ENCODE measurements at places on chromosomes 4 and X.

DNA sequence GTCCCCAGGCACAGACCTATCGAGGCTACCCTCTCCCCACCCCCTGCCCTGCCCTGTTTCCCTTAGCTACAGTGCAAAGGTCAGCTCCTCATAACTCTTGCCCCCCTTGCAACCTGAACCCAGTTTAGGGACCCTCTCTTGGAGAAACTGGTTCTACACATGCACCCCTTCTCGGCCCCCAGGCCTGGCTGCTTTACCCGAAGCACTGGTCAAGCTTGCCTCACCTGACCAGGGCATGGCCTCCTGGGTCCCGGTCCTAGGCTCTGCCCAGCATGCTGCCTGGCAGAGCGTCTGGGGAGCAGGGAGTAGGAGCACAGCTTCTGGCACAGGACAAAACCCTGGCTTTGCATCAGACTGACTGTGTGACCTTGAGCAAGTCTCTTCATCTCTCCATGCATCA is 28.0 kb downstream of the ZNF185 start:
- DNase-seq, result no peak

- DNase-seq, result peak; percentile 13
Measured at GRCh38 chrX:43958529-43958928, 14.7 kb downstream of the NDP start.

GRCh38 chr4:8503801-8504200 is 63.2 kb downstream of the TRMT44 start:
- DNase-seq, result no peak

- DNase-seq, result no peak
Measured at GRCh38 chrX:45557387-45557786, 356.7 kb upstream of the DIPK2B start.

- no peak for DNase-seq
Measured at GRCh38 chrX:12802741-12803140, 11.5 kb downstream of the PRPS2 start.

GRCh38 chr4:115852767-115853091 is 739.3 kb upstream of the NDST4 start:
- DNase-seq, result no peak

GRCh38 chr4:68383115-68383514 is 33.2 kb upstream of the YTHDC1 start:
- no peak for DNase-seq

DNA sequence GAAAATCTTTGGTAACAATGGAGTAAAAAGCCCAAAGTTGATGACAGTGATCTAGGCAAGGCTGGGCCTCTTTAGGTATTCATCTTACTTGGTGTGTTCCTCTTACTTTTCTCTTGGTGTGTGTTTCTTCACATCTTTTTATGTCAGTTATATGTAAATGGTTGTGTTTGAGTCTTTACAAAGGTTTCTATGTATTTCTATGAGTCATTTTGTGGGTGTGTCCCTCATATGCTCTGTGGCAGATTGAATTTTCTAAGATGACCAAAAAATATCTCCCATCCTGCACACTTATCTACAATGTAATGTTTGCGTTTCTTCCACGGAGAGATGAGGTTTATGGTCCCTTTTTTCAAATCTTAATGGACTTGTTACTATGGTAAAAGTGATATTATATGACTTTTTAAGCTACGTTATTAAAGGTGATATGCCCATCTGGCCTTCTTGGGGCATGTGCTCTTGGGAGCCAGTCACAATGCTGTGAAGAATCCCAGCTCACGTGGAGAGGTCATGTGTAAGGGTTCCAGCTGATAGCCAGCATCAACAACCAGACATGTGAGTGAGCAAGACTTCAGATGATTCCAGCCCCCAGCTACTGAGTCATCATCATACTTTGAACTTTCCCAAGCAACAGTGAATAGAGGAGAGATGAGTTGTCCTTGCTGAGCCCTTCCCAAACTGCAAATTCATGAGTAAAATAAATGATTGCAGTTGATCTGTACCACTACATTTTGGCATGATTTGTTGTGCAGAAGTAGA is 126.9 kb downstream of the CBLL2 start:
- no peak for DNase-seq

DNA sequence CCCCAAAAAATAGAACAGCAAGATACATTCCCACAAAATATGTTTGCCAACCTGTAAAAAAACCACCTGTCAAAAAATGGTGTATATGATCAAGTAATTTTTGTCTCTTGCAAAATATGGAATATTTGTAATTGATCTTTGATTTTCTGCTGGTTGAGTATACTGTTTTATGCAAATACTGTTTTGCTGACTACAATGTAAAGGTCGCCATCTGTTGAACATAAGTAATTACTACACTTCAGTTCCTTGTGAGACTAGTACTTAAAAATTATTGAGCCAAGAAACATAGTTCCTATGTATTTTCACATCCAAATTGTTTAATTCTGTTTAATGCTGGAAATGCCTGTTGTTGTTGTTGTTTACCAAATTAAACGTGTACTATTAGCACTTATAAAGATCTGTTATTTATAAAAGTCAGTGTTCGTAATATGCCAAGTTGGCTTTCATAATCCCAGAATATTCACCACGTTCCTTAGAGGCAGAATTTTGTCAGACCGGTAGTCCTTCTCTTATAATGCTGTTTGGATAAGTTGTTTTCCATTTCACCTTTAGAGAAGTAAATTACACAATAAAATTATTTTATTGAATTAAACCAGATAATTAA is 144.2 kb downstream of the PDLIM5 start:
- DNase-seq, result peak; percentile 8

DNA sequence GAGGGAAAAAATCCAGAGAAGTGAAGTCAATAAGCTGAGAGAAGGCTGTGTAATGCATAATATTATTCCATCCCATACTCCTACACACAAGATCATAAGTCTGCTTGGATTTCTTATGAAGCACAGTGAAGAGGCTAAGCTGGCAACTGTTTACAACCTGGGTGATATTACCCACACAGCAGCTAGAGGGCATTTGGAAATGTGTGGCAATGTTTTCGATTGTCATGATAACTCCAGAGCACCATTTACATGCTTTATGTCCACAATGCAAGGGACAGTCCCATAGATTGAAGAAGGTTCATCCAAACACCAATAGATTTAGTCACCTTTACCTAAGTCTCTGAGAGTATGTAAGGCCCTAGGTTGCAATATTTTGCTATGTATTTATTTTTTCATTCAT is 412.2 kb downstream of the PPP3CA start:
- no peak for DNase-seq

- no peak for DNase-seq
Measured at GRCh38 chrX:135541351-135541750, 20.9 kb downstream of the INTS6L start.

GRCh38 chr4:10162341-10163000 is 45.9 kb upstream of the WDR1 start:
- no peak for DNase-seq

- no peak for DNase-seq
Measured at GRCh38 chr4:58175024-58175423, 1064.8 kb upstream of the IGFBP7 start.

GRCh38 chrX:119757646-119757978 is 776 bp upstream of the SOWAHD start:
- no peak for DNase-seq

DNA sequence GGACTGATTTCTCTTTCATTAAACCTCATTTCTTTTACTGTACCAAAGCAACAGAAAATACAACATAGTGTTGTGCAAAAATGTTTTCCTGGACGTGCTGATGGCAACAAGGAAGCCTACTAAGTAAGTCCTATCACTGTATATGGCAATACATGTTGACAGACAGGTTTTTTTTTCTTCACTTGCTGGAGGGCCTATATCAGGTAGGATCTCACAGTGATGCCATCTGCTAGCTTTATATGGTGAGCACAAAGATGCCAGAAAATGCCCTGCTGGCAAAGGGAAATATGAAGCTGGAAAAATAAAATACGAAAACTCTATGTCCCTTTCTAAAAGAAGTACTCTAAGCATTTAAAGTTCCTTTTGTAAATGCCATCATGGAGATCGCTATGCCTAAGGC is 119.0 kb upstream of the PDLIM3 start:
- DNase-seq, result no peak
